Bronchial smooth muscle cell (primary cell): ENCODE measurements at places on chromosomes 3 and 15. TPM values are rescaled to one million over a fixed set of nuclear protein-coding genes. Genes with fewer than 3 reads are reported as not detected.

SSUH2 gene
- not detected in 2 replicates for total RNA-seq

SLC9C1 gene
- not detected in 2 replicates for total RNA-seq

RFX7 gene
- 2.5 and 3.6 TPM in 2 replicates for total RNA-seq

TBL1XR1 gene
- 240 and 309 TPM in 2 replicates for total RNA-seq

IL5RA gene
- under 0.01 TPM in 1 of 2 replicates, not detected in the other for total RNA-seq

FSTL1 gene
- 526 and 654 TPM in 2 replicates for total RNA-seq

PLS1 gene
- 0.17 and 0.47 TPM in 2 replicates for total RNA-seq

PPP1R2 gene
- total RNA-seq, result 57.1 and 85.2 TPM in 2 replicates

RTP3 gene
- not detected in 2 replicates for total RNA-seq

FBXL22 gene
- under 0.01 and 0.16 TPM in 2 replicates for total RNA-seq
